ENCODE measurements at places on chromosomes 2 and 18.

DNA sequence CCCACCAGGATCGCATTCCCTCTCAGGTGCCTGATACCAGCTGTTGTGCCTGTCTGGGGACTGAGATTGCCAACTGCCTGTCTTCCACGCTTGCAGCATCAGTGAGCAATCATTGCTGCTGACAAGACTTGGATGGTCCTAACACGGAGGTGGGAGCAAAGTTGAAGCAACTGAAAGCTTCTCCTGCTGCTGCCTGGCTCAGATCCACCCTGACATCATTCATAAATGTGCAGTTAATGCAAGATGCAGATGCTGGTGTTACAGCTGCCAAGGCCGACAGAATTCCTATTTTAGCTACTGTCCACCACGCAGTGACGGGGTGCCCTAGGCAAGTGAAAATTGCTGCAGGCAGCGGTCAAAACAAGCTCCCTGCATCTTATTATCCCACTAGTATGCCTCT is 131.4 kb downstream of the VWC2L start:
- no peak for DNase-seq

DNA sequence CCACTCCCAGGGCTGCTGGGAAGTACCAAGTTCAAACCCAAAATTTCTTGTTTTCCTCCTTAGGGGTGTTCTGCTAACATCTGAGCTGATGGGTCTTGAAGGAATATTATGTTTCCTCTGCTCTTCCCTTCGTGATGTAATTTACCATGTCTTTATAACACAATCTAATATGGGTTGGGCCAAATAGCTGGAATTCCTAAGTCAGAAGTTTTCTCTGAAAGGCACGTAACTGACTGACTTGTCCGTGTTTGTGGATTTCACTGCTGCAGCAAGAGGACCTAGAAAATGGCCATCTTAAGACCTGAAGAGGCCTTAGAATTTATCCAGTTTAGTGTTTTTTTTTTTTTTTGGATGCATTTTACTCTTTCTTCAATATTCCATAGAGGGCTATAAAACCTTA is 256.7 kb downstream of the DCDC2C start:
- no peak for DNase-seq

- DNase-seq = no peak
These were observed 92.9 kb downstream of the TWIST2 start for GRCh38 chr2:238940806-238941205.

GRCh38 chr2:176284461-176285049 is 15.3 kb downstream of the MTX2 start:
- no peak for DNase-seq

DNA sequence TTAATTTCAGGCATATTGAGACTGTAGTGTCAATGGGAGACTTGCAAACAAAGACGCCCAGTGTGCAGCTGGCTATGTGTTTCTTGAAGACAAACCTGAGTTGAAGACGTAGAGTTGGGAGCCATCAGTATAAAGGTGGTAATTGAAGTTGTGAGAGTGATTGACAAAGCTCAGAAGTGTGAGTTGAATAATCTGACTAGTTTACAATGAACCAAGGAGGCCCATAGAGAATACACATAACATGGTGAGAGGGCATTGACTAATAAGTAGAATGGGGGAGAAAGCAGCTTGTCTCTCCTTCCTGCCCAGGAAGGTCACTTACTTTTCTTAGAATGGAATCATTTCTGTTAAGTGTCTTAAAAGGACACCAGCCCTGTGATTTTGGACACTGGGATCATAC is 14.1 kb downstream of the SP110 start:
- no peak for DNase-seq

- no peak for DNase-seq
These were observed 161.7 kb upstream of the TWIST2 start for GRCh38 chr2:238686223-238686622.

DNA sequence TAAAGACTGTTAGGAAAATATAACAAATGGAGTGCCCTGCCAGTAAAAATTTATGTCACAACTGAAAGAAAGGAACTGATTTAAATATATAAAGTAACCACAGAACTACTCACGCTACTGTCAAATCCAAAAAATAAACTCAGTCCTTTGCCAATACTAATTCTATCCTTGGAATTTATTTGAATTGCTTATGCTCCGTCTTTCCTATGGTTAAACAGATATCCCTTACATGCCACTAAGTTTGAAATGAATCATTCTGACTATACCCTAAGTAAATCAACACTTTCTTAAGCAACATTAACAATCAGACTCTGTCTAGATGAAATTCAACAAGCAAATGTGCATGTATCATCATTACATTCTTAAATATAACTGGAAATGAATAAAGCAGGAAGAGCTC is 9.8 kb downstream of the HNRNPLL start:
- no peak for DNase-seq

GRCh38 chr2:181077128-181077709 is 96.8 kb downstream of the UBE2E3 start:
- peak; percentile 64 for DNase-seq

DNA sequence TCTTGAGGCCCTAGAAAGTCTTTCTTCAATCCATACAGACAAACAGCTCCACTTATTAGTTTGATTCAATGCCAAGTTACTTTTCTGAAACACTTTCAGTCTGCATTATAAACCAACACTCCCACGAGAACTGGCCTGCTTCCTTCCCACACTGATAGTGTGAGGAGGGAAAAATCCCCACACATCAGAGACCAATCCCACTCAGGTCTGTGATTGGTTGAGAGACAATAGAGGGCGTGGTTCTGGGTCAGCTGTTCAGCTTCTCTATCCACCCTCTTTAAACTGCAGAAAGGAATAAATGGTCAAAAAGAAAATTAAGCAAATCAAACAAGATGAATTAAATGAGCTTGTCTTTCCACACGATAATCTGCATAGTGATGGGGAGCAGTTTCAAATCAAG is 152.5 kb downstream of the NRP2 start:
- DNase-seq = no peak

GRCh38 chr2:119574108-119574815 is 30.0 kb downstream of the CFAP221 start:
- no peak for DNase-seq

DNA sequence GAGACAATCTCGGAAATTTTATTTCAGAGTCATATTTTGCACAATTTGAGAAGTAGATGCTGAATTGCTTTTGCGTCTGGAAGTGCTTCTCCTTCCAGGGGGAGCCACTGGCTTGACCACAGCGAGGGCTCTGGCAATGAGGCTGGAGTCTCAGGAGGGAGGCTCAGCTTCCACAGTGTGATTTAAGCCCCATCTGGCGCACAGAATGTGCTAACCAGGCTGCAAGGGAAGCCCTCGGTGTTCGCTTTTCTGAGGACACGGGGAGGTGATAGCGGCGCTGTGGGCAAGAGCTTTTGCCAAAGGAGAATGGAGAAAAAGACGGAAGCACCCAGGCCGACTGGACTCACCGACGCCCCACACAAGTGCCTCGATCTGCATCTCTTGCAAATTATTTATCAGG is 52.4 kb downstream of the ADI1 start:
- no peak for DNase-seq

DNA sequence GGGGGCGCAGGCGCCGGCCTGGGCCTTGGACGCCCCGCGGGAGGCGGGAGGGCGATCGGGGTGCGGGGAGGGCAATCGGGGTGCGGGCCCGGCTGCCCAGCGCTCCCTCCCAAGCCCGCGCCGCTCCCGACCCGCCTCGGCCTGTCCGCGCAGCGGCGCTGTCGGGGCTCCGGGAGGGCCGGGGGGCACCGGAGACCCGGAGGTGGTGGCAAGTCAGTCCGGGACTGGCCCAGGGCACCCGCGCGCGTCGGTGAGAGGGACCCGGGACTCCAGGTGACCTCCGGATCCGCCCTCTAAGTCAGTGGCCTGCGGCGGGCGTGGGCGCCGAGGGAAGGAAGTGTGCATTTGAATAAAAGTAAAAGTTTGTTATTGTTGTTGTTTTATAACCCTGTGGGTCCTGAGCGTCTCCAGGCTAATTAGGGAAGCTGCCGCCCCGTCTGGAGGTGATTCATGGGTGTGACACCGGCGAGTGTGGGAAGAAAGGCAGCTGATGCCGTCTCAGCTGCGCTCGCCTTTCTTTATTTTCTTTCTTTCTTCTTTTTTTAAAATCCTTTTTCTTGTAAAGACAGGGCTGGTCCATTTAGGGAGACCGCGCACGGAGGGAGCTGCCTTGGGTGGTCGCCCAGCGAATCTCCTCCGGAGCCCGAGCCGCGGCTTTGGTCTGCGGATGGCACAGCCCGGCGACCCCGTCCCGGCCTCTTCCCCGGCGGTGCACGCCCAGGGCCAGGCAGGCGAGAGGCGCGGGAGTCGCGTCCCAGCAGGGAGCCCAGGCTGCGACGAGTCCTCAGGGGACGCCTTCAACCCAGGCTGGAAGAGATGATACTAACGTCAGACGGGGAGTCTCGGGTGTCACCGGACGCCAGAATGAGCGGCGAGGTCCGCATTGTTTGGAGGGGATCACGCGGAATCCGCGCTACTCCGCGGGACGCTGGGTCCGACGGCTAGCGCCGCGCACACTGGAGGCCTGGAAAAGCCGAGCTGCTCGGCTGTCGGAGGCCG is 627 bp upstream of the CRACDL start:
- DNase-seq = no peak

GRCh38 chr18:33307520-33307919 is 133.0 kb downstream of the CCDC178 start:
- no peak for DNase-seq

DNA sequence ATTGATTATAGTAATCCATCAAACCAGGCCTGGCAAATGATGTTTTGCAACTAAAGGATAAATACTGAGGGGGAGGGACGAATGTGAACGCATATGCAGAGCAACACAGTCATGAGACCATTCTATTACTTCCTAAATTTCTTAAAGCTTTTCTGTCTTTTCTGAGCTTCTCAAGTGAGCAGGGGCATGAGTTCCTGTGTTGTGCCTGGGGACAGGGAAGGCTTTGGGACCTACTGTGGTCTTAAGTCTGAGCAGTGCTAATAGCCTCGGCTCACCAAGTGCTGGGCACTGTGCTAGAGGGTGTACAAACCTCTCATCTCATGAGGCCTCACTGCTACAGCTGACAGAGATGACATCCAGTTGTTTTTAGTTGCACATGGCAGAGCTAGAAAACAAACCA is 182.4 kb downstream of the NEDD4L start:
- no peak for DNase-seq

DNA sequence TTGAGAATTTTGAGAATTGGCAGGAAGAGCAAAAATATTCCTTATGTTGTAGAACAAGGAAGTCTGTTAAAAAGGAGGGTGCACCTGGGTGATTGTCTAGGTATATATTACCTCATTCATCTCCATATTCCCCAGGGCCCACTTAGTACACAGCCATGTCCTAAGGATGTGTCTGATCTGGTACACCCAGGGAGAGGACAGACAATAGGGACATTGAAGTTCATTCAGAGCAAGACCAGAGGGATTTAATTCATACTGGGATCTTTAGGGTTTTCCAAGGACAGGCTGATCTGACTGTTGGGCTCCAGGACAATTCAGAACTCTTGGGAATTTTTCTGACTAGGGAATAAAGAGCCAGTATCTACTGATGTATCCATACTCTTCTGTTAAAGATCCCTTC is 112.1 kb downstream of the PHLPP1 start:
- DNase-seq = no peak

DNA sequence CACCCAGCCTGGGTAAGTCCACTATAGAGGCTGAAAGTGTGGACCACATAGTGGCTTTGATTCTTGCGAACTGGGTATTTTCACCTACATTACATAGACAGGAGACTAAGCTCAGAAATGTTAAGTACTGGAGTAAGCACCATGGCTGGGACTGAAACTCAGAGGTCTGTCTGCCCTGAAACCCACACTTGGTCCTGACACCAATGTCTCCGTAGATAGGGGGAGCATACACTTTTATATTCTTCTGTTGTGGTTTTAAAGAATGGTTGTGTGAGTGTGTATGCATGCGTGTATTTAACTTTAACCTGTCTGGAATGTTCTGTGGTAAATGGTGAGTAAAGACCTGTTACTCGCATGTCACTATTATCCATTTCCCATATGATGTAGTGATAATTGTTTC is 10.3 kb upstream of the NPPC start:
- DNase-seq = no peak

- DNase-seq = no peak
These were observed 101.6 kb upstream of the THOC1 start for GRCh38 chr18:369224-370015.

DNA sequence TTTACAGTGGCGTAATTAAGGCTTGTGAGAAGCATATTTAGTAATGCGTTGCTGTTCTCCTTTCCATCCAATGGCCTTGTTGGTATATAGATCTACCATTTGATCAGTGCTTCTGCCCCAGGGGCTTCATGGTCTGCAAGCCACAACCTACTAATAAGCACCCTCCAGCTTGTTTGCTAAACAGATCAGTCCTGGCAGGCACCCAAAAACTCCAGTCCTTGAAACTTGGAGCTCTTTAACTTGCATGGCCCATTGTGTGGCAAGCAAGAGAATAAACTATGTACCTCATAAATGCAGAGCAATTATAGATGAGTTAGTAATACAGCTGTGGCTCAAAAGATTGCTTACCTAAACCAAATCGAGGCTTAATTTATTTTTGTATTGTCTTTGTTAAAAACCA is 158.5 kb downstream of the FTCDNL1 start:
- no peak for DNase-seq

GRCh38 chr2:217729421-217730053 is 273.3 kb downstream of the TNS1 start:
- no peak for DNase-seq

- DNase-seq = no peak
These were observed 2.6 kb upstream of the TMEFF2 start for GRCh38 chr2:192197357-192197756.

- DNase-seq = no peak
These were observed 343.2 kb downstream of the ALK start for GRCh38 chr2:29578084-29578598.

DNA sequence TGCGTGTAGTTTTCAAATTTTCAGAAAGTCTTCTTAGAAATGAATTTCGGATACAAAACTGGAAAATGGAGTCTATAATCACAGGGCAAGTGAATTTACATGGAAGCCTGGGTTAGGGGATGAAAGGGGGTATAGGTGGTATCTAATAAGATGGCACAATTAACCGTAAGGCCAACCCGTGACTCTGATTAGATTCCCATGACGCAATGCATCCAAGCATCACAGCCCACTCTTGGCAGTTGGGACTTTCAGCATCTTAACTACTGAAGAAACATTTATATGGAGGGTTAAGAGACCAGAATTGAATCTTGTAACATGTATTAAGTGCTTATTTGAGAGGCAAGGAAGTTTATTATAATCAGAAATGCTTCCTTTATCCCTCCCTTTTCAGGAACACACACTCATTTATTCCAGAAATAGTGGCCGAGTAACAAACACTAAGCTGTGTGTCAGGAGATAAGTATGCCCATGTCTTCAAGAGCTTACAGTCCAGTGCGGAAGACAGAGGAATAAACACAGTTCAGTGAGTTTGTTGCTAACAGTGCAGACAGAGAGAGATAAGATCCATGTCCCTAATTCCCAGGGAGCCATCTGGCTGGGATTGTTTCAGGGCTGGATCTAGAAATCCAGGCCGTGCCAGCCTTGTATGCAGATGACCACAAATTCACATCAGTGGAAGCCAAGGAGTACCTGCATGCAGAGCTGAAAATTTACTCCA is 151.2 kb downstream of the ANTXR1 start:
- DNase-seq = no peak

- no peak for DNase-seq
These were observed 562.1 kb upstream of the KLHL29 start for GRCh38 chr2:22822835-22823234.
